CD4-positive, alpha-beta T cell treated with Interleukin-15 for 4 hours (primary cell): ENCODE measurements at places on chromosomes 2 and 18.

DNA sequence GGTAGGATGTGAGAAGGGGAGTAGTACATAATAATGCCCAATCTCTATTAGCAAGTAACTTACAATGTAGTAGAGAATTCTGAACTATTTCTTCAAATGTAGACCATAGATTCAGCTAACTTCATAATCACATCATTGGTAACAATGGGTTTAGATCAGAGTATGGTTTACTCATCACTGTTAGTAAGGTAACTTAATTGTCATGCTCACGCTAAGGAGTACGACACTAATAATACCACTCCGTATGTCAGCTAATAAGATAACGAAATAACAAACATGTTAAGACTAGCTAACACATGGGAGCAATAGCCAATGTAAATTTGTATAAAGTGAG, 56.4 kb upstream of the CCDC141 start:
- DNase-seq: no peak

GRCh38 chr18:49618742-49619681, 57.2 kb downstream of the LIPG start:
- no peak for DNase-seq

GRCh38 chr18:10148189-10148929, 234.5 kb downstream of the VAPA start:
- DNase-seq: no peak

DNA sequence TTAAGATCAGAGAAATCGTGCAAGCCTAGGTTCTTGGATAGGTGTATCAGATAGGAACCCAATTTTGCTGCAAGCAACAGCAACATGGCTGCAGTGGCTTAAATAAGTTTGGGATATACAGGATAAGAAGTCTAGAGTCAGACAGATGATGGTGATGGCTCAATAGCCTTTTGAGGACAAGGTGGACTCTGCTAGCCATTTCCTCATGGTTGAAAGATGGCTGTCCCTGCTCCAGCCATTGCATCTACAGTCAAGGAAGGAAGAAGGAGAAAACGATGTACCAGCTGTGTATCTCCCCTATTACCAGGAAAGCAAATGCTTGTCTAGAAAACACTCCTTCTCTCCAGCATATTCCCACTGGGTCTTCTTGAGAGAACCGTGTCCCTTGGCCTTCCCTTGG, 30.1 kb upstream of the CAB39 start:
- no peak for DNase-seq

DNA sequence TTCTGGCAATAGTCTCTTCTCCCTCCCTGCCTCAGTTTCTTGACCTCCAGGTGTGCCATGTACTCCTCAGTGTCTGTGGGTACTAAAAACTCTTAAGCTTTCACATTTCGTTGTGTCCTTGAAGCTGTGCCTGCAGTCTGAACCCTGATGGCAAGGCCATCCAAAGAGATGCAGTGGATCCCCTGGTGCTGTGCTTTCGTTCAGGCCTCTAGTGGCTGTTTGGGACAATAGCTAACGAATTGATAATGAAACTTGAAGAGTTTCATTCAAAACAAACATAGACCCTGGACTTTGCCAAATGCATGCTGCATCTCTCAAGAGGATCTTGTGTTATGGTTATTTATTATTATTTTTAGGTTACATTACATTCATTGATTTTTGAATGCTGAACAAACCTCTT, 523.1 kb upstream of the FSIP2 start:
- DNase-seq: no peak

- DNase-seq: no peak
These were observed 70.3 kb downstream of the TGOLN2 start for GRCh38 chr2:85257359-85257969.

- no peak for DNase-seq
These were observed 28.3 kb downstream of the MALT1 start for GRCh38 chr18:58699551-58699950.

GRCh38 chr2:237201461-237202287, 116.0 kb downstream of the COPS8 start:
- DNase-seq: no peak

GRCh38 chr2:179746981-179747380, 114.4 kb downstream of the ZNF385B start:
- no peak for DNase-seq

DNA sequence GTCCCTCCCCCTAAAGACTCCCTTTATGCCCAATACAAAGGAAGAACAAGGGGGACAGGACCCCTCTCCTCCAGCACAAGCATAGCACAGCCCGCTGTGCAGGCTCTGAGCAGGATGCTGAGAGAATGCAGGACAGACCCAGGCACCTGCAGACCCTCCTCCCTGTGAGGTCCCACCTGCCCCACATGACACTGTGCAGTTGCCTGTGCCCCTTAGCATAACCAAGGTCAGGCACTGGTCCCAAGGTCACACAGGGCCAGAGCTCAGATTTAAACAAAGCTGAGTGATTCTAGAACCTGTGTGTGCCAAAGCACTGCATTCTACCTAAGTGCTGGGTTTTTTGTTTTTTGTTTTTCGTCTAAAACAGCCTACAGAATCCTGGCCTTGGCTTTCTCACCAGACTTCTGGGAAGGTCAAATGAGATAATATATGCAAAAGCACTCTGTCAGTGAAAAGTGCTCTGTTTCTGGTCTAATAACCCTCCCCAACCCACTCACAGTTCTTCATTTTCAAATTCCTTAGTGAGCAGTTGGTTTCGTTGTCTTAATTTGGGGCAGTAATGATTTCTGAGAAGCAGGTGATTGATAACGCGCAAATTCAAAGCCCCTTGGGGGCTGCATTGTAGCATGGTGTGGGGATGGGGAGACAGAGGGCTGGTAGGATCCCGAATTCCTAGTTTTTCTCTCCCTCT, 125.7 kb downstream of the KCTD1 start:
- DNase-seq: no peak

- DNase-seq: no peak
These were observed 278.8 kb downstream of the CELF4 start for GRCh38 chr18:37286801-37287200.

GRCh38 chr2:51027442-51027841, 4.5 kb downstream of the NRXN1 start:
- DNase-seq: no peak

DNA sequence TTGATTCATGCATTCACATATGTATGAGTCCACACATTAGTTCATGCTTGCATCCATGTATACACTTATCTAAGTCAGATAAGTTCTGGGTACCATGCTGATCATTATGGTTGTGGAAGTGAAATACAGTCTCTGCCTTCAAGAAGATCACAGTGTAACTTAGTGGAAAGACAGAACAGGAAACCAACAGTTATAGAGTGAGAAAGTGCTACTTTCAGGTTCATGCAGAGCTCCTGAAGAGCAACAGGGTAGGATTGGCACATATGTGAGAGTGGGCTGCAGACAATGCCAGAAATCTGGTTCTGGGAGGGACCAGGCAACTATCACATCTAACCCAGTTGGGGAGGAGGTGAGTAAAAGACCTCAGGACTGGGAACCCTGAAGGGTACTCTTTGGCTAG, 35.4 kb upstream of the PGAP1 start:
- DNase-seq: no peak

- peak; percentile 75 for DNase-seq
These were observed 19.3 kb downstream of the GPR55 start for GRCh38 chr2:230905448-230906421.

DNA sequence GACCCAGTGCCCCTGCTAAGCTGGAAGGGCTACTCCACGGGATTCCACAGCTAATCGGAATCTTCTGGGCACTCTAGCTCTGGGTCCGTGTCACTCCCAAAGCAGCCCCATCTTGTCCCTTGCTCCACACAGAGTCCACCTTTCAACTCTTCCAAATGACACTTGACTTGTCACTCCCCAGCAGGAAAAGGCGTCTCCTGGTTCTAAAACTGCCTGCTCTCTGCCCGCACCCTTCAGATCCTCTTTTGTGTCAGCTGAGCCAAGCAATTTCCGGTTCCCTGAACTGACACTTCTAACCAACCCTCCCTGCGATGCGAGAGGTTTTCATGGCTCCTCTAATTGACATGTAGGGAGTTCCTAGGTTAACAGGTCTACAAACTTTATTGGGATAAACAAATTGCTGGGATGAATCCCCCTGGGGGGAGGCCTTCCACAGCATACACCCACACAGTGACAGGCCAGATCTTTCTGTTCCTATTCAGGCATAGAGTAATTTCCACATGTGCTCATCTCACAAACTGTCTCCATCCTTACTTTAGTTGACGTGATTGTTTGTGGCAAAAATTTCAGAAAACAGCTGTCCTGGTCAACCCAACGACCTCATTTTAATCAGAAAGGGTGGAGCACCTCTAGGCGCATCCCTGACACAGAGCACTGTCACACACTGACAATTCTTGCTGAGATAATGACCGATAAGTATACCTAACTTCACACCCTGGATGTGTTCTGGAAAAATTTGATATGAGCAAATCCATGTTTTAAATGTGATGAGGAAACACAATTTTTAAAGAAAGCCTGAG, 104.9 kb downstream of the RBMS1 start:
- peak; percentile 32 for DNase-seq

GRCh38 chr2:63875559-63876245, 34.0 kb downstream of the UGP2 start:
- no peak for DNase-seq

DNA sequence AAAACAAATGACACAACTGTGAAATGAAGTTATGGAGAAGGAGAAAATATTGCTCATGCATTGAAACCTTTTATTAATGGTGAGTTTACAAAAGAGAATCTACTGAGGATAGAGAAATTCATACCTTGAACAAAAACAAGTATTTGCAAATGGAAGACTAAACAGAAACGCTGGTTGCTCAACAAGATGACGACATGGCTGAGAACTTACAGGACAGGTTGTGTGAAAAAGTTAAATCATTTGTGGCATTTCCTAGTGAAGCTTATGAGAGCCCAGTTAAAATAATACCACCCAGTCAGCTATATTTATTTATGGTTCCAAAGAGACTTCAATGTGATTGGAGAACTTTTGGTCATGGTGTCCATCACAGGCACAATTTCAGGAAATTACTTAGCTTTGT, 148.6 kb upstream of the PKDCC start:
- no peak for DNase-seq

- DNase-seq: no peak
These were observed 155.9 kb downstream of the ESCO1 start for GRCh38 chr18:21444465-21445212.

- no peak for DNase-seq
These were observed 298.9 kb downstream of the EIPR1 start for GRCh38 chr2:3078684-3079083.

DNA sequence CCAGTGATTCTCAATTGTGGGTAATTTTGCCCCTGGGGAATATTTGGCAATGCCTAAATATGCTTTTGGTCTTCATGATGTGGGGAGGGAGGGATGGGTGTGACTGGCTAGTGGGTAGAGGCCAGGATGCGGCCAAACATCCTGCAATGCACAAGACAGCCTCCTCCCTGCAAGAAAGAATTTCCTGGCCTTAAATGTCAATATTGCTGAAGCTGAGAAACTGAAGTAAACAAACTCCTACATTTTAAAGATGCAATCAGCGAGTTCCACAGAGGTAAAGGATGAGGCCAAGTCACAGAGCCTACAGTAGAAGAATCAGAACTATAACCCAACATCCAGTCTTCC, 272.9 kb upstream of the EPHA4 start:
- no peak for DNase-seq

GRCh38 chr2:54139210-54139609, 23.8 kb downstream of the ACYP2 start:
- no peak for DNase-seq

DNA sequence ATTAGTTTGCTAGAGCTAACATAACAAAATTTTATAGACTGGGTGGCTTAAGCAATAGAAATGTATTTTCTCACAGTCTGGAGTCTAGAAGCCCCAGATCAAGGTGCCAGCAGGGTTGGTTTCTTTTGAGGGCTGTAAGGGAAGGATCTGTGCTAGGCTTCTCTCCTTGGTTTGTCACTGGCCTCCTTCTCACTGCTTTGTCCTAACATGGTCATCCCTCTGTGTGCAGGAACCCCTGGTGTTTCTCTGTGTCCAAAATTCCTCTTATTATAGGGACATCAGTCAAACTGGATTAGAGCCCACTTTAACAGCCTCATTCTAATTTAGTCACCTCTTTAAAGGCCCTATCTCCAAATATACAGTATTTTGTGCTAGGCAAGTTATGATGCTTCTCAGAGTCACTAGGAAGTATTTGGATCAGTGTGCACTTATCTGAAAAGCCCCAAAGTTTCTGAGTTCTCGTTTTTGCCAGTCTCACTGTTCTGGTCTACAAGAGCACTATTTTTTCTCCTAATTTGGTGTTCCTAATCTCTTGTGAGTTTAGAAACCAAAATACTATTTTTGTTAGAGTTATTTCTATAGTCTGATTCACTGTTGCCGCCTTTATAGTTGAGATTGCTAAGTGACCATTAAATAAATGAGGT, 29.0 kb downstream of the ZC3H6 start:
- no peak for DNase-seq

GRCh38 chr18:52341103-52341432, 1.1 kb downstream of the DCC start:
- DNase-seq: no peak

DNA sequence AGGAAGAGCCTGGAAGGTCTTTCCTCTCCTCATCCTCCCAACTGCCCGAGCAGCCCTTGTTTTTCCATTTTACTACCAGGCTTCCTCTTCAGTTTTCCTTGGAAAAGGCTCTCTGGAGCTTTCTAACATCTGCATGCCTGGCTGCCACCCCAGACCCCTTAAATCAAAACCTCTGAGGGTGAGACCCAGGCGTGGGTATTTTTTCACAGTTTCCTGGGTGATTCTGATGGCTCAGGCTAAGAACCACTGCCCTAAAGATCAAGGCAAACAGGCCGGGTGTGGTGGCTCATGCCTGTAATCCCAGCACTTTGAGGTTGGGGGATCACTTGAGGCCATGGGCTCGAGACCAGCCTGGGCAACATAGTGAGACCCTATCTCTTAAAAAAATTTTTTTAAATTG, 35.4 kb downstream of the EMILIN2 start:
- DNase-seq: no peak

DNA sequence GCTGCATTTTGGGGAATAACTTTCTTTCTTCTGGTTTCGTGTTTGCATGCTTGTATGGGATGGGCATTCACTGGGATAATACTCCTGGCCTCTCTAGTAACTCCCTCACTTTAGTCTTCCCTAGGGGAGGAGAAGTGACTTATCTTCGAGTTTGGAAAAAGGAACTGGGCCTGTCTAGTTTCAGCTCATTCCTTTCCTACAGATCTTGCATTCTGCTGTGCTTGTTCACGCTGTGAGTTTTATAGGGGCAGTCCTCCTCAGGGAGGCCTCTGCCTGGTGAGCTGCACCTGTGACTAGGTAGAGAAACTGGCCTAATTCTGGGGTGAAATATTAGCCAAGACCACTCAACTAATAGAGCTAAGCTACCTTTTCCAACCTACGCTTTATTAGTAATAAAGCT, 50.9 kb downstream of the PHLPP1 start:
- no peak for DNase-seq

DNA sequence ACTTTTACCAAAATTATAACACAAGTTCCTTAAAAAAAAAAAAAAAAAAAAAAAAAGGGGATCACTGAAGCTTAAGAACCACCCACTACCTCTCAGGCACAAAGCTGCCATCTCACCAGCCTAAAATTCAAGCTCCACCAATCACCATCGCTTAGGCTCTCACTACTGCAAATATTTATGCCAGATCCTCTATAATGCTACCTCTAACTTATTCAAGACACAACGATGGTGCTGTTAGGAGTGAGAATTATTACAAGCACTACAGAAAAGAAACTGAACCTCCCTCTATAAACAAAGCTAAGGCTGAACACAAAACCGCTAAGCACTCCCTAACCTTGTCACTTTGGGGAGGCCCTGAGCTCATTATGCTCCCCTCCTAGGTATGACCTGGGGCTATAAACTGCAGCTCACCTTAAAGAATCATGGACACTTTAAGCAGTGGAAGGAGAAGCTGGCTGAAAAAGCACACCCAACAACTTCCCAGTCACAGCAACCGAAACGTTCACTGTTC, 3.6 kb downstream of the FZD5 start:
- DNase-seq: no peak
